Sciatic nerve (tissue), 2 donors: ENCODE measurements at places on chromosomes 2 and 18.

- peak; percentile 25 for DNase-seq
These were observed 14.7 kb upstream of the ATP6V1B1 start for GRCh38 chr2:70921031-70921430.

GRCh38 chr2:41872646-41873045 is 175.2 kb upstream of the PKDCC start:
- no peak for DNase-seq

- no peak for DNase-seq
These were observed 9.1 kb downstream of the DNAH7 start for GRCh38 chr2:196059491-196059960.

DNA sequence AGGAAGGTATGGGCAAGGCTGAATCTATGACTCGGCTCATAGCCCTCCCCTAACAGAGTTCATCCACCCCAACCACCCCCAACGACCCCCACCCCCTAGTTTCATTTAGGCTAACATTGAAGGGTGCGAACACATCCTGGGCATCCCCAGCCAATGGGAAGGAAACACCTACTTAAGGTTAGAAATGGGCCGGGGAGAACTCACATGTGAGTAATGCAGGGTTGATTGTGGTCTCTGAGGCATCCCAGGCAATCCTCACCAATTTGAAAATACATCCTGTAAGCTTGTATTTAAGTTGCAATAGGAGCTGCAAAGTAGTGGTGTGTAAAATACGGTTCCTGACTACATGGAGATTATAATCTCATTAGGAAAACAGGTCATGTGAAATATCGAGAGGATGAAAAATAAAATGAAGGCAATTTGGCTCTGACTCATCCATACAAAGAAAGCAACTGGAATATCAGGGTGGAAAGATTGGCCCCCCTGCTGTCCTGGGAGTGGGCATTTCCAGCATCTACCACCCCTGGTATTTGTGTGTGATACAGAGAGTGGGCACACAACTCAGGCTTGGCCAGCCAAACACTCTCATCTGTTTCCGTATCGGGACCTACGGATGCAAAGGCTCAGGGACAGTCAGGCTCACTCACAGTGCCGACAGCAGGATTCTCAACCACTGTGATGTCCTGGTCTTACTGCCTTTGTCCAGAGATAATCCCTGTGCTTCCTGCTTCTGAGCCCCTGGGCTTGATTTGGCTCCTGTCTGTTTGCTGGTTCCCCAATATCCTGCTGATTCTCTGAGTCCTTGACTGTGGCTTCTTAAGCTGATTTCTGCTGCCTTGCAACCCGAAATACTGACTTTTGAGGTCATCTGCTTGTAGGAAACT is 90.0 kb upstream of the NCKAP5 start:
- no peak for DNase-seq

DNA sequence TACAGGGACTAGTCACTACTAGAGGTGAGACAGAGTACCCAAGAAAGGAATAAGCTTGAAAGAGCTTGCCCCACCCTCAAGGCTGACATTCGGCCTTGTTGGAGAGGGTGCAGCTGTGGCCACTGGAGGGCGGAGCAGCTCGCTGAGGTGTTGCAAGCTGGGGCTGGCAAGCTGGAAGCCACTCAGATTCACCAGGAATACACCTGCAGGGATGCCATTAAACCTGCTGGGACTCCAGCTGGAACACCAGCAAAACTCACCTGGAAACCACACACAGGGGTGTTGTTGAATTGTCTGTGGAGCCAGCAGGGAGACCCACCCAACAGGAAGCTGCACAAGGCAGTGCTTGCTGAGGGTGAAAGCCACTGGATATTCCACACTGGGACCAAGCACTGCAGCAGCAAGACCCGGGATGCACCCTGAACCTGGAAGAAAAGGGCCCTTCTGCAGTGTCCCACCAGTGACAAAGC is 26.1 kb downstream of the KCTD18 start:
- no peak for DNase-seq

- no peak for DNase-seq
These were observed 535.9 kb downstream of the TRIB2 start for GRCh38 chr2:13252615-13253014.

- no peak for DNase-seq
These were observed 573.3 kb downstream of the LRP1B start for GRCh38 chr2:141557329-141558095.

DNA sequence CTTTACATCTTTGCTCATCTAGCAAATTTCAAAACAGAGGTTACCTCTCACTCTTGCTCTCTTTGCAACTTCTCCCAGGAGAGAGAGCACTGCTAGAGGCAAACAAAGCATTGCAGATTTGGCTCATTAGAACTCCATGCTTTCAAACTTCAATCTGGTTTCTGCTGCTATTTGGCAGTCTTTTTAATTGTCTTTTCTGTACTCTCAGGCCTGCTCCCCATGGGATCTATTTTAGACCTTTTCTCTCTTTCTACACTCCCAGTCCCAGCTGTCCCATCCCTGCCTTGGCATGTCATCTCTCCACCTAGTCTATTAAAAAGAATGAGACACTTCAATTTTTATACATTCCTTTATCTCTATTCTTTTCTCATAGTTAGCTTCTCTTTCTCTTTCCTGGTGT is 15.2 kb downstream of the KCNJ3 start:
- DNase-seq = no peak

GRCh38 chr2:43039376-43040080 is 186.9 kb downstream of the ZFP36L2 start:
- peak; percentile 49 for DNase-seq

GRCh38 chr2:175126661-175127060 is 41.3 kb downstream of the ATF2 start:
- no peak for DNase-seq

GRCh38 chr2:239250216-239251081 is 150.4 kb downstream of the HDAC4 start:
- no peak for DNase-seq

GRCh38 chr2:187586011-187586641 is 31.9 kb upstream of the TFPI start:
- no peak for DNase-seq

DNA sequence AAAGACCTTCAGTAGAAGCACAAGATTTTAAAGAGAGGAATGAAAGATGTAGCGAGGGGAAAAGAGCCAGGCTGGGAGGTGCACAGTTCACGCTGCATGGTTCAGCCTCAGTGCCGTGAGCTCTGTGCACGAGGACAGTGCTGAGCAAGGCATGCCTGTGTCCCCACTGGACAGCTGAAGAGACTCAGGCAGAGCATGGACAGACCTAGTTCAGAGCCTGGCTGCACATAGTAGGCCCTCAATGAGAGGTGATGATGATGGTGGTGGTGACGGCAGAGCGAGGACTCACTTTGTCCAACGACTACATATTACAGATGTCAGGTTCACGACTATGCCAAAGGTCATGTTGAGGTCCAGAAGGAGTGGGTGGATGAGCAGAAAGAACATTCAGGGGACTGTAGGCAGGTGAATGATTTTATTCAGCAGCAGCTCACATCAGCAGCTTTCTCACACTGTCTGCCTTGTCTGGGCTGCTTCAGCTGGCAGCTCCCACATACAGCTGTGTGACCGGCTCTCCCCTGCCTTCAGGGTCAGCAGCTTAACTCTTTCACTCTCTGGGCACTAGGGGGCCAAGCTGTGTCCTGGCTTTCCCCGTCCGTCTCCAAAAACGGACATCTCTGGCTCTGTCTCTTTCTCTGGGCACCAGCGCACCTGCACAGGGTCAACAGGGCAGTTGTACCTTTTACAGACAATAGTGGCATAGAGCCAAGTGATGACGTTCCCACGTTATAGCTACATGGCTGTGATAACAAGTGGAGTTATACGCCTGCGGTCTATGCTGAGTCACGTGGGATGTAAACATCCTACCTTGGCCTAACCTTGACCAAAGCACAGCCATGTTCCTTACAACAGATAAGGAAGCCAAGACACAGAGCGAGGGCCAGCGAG is 128.8 kb upstream of the MSH6 start:
- peak; percentile 56 for DNase-seq

DNA sequence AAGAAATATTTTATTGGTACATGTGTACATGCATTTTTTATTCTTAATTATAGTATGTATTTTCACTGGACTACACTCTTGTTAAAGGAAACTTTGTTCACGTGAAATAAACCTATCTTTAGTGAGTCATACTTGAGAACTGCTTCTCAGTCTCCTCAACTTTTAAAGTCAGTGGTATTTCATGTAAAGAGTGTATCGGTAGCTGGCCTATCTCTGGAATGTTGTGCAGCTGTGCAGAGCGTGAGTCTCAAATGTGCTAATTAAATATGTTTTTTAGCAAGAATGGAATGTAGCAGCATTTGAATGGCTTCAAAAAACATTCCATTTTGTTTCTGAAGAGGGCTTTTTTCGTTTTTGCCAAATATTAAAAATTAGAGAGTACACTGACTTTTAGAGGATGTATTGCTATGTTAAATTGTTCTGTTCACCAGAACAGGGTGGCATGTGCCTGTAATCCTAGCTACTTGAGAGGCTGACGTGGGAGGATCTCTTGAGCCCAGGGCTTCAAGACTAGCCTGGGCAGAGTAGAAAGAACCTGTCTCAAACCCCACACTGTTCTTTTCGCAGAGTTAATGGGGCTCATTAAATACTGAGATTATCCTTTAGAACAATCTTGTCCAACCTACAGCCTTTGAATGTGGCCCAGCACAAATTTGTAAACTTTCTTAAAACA is 14.3 kb downstream of the SPTBN1 start:
- no peak for DNase-seq

DNA sequence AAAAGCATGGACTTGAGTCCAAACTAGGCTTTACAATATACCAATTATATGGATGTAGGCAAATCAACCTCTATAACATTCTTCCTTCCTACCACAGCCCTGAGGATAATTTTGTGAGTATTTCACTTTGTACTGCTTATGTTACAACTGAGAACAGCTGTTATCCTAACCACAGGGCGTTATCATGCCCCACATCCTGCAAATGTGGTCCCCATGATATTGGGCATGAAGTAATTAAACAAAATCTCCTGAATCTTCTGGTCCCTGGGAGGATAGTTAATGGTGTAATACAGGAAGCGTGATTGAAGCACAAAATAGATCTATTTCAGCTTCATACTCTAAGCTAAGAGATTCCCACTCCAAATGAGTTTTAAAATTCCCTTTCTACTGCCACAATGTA is 223.6 kb downstream of the CDH20 start:
- DNase-seq = no peak

DNA sequence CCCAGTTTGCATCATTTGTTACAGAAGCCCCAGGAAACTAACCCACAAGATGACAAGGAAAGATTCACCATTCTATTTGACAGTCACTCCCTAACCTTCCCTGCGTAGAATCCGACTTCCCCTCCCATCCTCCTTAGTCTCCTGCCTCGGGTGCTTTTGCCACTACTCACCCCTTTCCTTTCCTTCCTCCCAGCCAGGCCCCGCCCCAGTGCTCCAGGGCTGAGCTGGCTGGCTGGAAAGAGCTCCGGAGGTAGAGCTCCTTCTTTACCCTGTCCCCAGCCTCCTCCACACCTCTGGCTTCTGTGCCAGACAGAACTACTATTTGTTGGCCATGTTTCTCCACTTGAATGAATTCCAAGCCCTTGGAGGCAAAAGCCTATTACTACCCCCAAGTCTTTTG is 317.6 kb upstream of the NCKAP5 start:
- DNase-seq = no peak

- DNase-seq = no peak
These were observed 142.6 kb downstream of the LRRC30 start for GRCh38 chr18:7373441-7373840.

DNA sequence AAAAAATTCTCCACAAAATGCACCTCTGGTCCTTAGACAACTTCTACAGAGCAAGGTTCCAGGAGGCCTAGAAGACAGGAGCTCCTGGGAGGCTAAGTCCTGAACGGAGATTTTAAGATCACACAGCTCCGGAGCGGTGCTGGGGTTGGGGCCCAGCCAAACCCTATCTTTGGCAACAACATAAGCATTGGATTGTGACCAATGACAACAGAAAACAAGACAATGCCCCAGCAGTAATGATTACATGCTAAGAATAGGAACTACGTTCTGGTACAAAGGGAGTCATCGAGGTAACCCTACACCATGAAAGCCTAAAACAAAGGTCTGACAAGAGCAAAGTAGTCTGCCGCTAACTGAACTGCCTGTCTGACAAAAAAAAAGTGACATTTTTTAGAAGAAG is 171.2 kb downstream of the CMPK2 start:
- DNase-seq = no peak

DNA sequence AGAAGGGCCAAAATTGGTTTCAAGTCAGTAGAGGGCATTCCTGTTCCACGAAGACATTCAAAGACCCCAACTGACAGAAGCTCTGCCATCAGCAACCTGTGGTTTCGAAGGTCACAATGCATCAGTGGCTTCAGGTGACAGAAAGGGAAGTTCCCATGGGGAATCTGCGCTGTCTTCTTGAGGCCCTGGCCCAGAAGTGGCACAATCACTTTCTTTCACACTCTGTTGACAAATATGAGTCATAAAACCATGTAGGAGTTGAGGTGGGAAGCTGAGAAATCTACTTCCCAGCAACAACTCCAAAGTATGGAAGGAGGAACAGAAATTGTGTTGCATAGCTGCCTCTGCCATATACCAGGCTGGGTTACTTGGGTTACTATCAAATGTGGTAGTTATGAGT is 621.1 kb upstream of the FANCL start:
- no peak for DNase-seq

- no peak for DNase-seq
These were observed 325.9 kb downstream of the PAX3 start for GRCh38 chr2:221972813-221973478.

- peak; percentile 36 for DNase-seq
These were observed 96.2 kb downstream of the KLHL29 start for GRCh38 chr2:23480957-23481797.

GRCh38 chr2:177489719-177490301 is 97.2 kb downstream of the AGPS start:
- DNase-seq = no peak

GRCh38 chr2:218149848-218150440 is 16.8 kb downstream of the CXCR1 start:
- DNase-seq = no peak

GRCh38 chr18:45805551-45805950 is 19.9 kb upstream of the SIGLEC15 start:
- DNase-seq = no peak

- DNase-seq = no peak
These were observed 6.7 kb downstream of the RAMP1 start for GRCh38 chr2:237866101-237866621.

DNA sequence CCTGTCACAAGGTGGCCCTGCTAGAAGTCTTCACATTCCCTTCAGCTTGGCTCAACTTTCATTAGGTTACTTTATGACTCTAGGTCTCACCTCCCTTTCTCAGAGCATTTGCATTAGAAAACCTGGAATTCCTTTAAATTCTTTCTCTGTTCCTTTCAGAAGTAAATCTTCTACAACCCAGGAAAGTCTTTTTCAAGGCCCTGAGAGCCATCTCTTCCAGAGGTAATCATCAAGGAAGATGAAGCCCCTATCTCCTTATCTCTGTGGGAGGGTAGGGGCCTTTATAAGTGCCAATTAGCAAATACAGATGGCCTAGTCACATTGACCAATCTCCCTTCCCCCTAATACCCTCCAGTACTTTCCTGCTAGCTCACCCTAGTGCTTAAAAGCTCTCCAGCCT is 848.0 kb upstream of the FAM98A start:
- DNase-seq = no peak

- DNase-seq = no peak
These were observed 51.6 kb upstream of the RAPH1 start for GRCh38 chr2:203586696-203587095.
